ENCODE measurements at places on chromosomes 3 and 15.

DNA sequence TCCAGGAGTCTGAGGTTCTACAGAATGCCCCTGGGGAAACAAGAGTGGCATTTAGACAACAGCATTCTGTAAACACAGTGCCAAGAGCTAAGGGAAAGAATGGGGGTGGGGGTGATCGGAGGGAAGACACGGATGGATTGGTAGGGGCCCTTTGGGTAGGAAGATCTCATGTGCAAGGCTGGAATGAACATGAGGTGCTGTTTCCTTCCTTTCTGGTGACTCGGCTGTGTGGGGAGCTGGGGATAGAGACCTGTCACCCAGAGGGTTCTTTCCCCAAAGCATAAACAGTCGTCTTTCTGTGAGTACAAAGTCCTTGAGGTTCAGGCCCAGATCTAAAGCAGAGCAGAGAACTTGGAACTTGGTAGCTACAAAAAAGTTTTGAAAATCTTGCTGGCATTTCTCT, 11.7 kb downstream of the TPM1 start:
- no peak for DNase-seq

GRCh38 chr15:39145854-39146625, 434.8 kb upstream of the THBS1 start:
- no peak for DNase-seq

DNA sequence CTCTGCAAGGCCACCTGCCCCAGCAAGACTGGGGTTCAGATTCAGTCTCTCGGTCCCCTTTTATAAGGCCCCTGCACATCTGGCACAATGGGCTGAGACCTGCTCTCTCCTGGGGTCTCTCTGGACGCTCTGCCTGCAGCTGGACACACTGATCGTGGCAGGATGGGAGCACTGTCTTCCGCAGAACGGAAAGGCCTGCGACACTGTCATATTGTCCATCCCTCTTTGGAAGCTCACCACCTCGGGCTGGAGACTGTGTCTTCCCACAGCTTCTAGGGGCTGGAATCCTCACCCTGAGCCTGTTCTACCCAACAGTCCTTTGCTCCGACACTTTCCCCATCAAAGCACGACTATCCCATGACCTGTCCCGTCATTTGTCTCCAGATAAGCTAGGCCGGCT, 11.5 kb upstream of the IGDCC4 start:
- no peak for DNase-seq

GRCh38 chr3:73143821-73144237, 82.4 kb downstream of the EBLN2 start:
- no peak for DNase-seq

- no peak for DNase-seq
Observed at GRCh38 chr15:48373821-48374451, 42.7 kb downstream of the DUT start.

DNA sequence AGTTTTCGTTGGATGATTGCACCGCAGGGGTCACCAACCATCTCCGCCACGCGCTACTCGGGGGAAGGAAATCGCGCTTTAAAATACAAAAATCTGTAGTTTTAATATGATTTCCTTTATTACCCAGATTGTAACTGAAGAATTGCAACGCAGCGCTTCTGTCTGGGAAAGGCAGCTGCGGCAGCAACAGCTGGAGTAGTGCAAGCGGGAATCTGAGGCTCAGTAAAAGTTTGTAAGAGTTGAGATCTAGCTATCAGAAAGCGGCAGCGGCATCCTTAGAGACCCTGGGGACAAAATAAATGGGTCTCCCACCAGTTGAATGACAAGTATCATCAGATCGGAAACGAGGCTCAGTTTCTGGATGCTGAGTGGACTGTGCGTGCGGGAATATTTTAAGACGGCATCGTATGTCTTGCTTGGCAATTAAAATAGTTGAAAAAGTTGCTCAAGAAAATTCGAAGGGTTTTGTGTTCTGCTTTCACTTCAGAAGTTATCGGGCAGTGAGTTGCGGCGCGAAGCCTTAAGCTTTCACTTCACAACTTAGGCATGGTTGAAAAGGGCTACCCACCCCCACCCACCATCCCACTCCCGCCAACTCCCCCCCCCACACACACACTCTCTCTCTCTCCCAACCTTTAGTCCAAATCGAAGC, 2.7 kb downstream of the MECOM start:
- no peak for DNase-seq

DNA sequence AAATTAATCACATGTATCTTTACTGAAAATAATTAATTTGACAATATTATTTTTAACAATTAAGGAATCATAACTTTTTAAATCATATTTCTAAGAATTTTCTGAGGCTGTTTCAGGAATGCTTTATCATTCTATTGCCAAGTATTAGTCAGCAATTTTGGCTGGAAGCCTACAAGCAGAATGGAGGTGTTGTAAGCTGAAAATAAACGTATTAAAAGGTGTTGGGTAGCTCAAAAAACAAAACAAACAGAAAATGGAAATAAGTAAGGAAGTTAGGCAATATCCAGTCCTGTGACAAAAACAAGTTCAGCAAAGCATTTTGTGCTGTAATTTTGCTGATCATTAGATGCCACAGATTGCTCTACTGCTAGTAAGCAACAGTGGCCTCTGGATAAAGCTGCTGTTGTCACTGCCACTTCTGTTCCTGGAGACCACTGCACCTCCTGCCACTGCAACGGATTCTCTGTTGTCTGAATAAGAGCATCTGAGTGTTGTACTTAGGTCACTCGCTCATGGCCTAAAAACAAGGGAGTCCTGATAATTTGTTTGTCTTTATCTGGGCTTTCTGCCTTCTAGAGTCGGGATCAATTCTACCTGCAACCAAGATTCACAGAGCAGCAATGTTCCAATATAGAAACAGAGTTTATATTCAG, 63.5 kb upstream of the SLITRK3 start:
- DNase-seq = no peak
